ENCODE measurements at places on chromosomes 11 and 22.
A peak's percentile ranks its signal among the peaks of the same experiment; 100 is the strongest.

- DNase-seq, result no peak
Measured at GRCh38 chr11:65776710-65777141, 4.0 kb downstream of the AP5B1 start.

DNA sequence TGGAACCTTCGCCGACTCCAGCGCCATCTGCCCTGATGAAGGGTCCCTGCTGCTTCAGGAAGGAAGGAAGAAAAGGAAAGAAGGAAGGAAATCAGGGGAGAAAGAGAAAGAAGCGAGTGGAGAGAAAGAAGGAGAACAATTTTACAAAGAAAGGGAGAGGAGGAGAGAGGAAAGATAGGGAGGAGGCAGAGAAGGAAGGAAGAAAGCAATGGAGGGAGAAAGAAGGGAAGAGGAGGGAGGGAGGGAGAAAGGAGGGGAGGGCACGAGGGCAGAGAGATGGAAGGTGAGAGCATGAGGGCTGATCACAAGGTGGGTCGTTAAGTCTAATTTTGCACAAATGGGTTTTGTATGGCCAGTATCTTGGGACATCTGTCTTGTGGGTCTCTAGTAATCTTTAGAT, 39.2 kb downstream of the PARVA start:
- no peak for DNase-seq

DNA sequence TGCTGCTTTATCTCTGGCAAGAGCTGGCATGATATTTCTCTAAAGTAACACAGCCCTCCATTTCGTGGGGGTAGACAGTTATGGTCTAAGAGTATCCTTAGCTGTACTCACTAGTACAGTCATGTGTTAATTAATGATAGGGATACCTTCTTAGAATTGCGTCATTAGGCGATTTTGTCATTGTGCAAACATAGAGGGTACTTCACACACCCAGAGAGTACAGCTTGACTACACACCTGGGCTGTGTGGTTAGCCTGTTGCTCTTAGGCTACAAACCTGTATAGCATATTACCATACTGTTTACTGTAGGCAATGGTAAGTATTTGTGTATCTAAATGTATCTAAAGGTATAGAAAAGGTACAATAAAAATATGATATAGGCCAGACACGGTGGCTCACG, 17.0 kb downstream of the XRCC6 start:
- no peak for DNase-seq

GRCh38 chr11:45092404-45092785, 54.0 kb upstream of the PRDM11 start:
- DNase-seq, result no peak

- DNase-seq, result no peak
Measured at GRCh38 chr11:68961245-68961644, 19.5 kb downstream of the MRGPRD start.

- peak; percentile 28 for DNase-seq
Measured at GRCh38 chr22:39496131-39496838, 5.8 kb upstream of the MIEF1 start.

GRCh38 chr22:38967451-38968450, 10.3 kb downstream of the APOBEC3A start:
- DNase-seq, result no peak

GRCh38 chr11:9038541-9038940, 34.7 kb upstream of the NRIP3 start:
- DNase-seq, result no peak

- DNase-seq, result no peak
Measured at GRCh38 chr22:43848366-43849171, 13.7 kb downstream of the SULT4A1 start.

DNA sequence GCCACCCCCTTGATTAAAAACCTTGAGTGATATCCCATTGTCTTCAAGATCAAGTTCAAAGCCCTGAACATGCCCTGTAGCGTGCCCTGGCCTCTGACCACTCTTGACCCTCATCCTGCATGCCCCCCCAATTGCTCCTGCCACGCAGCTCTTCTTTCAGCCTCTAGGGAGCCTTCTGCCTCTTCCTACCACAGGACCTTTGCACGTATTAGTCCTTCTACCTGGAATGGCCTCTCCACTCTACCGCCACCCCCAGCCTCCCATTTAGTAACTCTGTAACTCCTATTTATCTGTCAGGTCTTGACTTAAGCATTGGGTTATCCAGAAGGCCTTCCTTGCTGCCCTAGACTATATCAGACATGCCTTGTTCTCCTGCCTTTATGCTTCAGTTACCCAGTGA, 203.6 kb downstream of the TRIM29 start:
- DNase-seq, result no peak

- no peak for DNase-seq
Measured at GRCh38 chr11:19391652-19392051, 150.9 kb upstream of the E2F8 start.
